Thyroid gland (tissue), 4 donors: ENCODE measurements at places on chromosomes 4 and X. TPM values are rescaled to one million over a fixed set of nuclear protein-coding genes. Genes with fewer than 3 reads are reported as not detected.

GRCh38 chr4:88857588-88857987 is 160.0 kb upstream of the NAP1L5 start:
- no peak for DNase-seq
- no peak overlapping the region for H3K27ac ChIP-seq
- H3K27me3 ChIP-seq: no peaks in the 10 kb centered on the region
- no peaks in the 10 kb centered on the region for H3K36me3 ChIP-seq
- no peak overlapping the region for H3K4me3 ChIP-seq
- H3K4me1 ChIP-seq: peaks cover 4% of the 10 kb centered on the region

DNA sequence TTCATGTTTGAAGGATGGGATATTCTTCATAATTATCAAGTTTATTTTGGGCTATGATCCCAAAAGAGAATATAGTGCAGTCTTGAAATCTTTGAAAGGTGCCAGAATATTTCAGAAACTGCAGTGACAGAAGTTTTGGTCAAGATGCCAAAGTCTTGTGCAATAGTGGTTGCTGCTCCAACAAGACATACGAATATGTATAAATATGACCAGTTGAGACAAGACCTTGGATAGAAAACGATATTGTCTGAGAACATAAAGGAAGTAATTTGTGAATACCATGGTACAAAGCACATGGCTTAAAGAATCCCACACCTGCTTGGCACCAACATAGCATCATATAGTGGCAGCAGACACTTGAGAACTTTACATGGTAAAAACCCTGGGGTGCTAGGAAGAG is 48.6 kb upstream of the AMELX start:
- no peak for DNase-seq
- H3K4me3 ChIP-seq: no peak overlapping the region
- no peaks in the 10 kb centered on the region for H3K27me3 ChIP-seq
- peaks cover 6% of the 10 kb centered on the region for H3K4me1 ChIP-seq

DNA sequence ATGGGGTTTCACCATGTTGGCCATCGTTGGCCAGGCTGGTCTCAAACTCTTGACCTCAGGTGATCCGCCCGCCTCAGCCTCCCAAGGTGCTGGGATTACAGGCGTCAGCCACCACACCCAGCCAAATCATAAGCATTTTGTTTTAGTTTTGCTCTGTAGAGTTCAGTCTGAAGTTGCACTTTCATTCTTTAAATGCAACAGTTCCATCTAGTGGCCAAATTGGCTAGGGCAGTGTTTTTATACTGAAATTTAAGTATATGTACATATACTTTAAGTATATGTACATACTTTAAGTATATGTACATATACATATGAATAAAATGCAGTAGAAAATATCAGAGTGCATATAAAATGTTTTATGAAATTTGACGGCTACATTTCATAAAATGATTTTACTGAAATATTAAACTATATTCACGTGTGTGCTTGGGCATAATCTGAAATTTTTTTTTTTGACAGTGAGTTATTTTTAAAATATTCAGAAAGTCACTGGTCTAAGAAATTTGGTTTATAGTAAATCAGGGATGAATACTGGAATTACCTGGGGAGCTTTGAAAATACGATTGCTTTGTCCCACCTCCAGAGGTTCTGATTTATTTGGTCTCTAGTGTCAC is 145.5 kb downstream of the NWD2 start:
- no peaks in the 10 kb centered on the region for H3K27me3 ChIP-seq
- no peak overlapping the region for H3K4me3 ChIP-seq
- no peaks in the 10 kb centered on the region for H3K36me3 ChIP-seq

- H3K27me3 ChIP-seq: no peaks in the 10 kb centered on the region
- peaks cover 9% of the 10 kb centered on the region for H3K4me1 ChIP-seq
- no peaks in the 10 kb centered on the region for H3K36me3 ChIP-seq
- no peak overlapping the region for H3K27ac ChIP-seq
- no peak for DNase-seq
Measured at GRCh38 chr4:173337463-173337862, 3.3 kb upstream of the HMGB2 start.

GRCh38 chr4:98516042-98516440 is 142.4 kb downstream of the TSPAN5 start:
- H3K27me3 ChIP-seq: no peaks in the 10 kb centered on the region
- no peak overlapping the region for H3K27ac ChIP-seq
- H3K4me3 ChIP-seq: no peak overlapping the region
- DNase-seq: no peak
- H3K4me1 ChIP-seq: peaks cover 9% of the 10 kb centered on the region
- H3K36me3 ChIP-seq: no peaks in the 10 kb centered on the region

GRCh38 chrX:83305381-83305780 is 202.7 kb upstream of the POU3F4 start:
- H3K4me3 ChIP-seq: no peak overlapping the region
- no peak for DNase-seq
- no peaks in the 10 kb centered on the region for H3K4me1 ChIP-seq

MAN2B2 gene
- total RNA-seq: 32.7 TPM
